ENCODE measurements at places on chromosomes 7 and 10.

DNA sequence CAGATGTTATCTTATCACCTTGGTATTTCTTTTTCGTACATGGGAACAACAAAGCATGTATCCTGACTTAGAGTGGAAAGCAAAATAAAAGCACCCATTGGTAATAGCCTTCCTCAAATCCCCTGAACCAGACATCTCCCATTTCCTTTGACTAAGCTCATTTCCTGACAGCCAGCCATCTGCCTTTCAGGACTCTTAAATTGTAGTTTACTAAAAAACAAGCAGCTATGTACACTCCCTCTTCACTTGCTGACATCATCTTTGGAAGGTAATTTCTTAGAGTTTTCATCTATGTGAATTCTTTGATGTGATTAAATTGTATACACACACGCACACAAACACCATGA is 40.7 kb downstream of the ARL4A start:
- no peak overlapping the region for H3K27ac ChIP-seq
- DNase-seq: peak; percentile 66
- H3K27me3 ChIP-seq: no peaks in the 10 kb centered on the region
- H3K4me1 ChIP-seq: peaks cover 5% of the 10 kb centered on the region
- no peak overlapping the region for H3K4me3 ChIP-seq
- no peaks in the 10 kb centered on the region for H3K36me3 ChIP-seq

- no peaks in the 10 kb centered on the region for H3K27me3 ChIP-seq
- DNase-seq: peak; percentile 88
- H3K4me3 ChIP-seq: no peak overlapping the region
- H3K27ac ChIP-seq: peak overlapping the region; percentile 60
- H3K4me1 ChIP-seq: peaks cover 20% of the 10 kb centered on the region
- no peaks in the 10 kb centered on the region for H3K36me3 ChIP-seq
These were observed 314.9 kb upstream of the AUTS2 start for GRCh38 chr7:69283421-69283820.

GRCh38 chr7:112510001-112510742 is 29.4 kb downstream of the LSMEM1 start:
- no peak overlapping the region for H3K27ac ChIP-seq
- DNase-seq: no peak
- H3K27me3 ChIP-seq: no peaks in the 10 kb centered on the region
- H3K36me3 ChIP-seq: no peaks in the 10 kb centered on the region
- no peak overlapping the region for H3K4me3 ChIP-seq

GRCh38 chr7:128790315-128791041 is 1.3 kb upstream of the CCDC136 start:
- no peak for DNase-seq
- H3K36me3 ChIP-seq: no peaks in the 10 kb centered on the region
- H3K4me1 ChIP-seq: peaks cover 22% of the 10 kb centered on the region

DNA sequence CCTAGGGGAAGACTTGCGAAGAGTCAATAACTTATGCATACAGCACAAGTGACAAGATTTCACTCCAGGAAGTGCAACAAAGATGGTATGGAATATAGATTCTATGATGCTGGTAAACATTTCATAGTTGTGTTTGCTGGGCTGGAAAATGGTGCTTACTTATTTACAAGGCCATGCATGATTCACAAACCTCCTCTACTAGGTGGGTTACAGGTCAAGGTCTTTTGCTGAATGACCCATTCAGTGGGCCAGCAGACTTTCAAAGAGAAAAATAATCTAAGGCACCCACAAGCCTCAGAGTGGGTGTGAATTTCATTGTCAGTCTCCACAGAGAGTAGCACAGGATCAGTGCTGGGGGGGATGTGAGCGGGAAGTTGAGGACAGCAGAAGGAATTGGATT is 378.5 kb downstream of the PLXNA4 start:
- DNase-seq: no peak
- H3K4me1 ChIP-seq: no peaks in the 10 kb centered on the region
- no peak overlapping the region for H3K27ac ChIP-seq
- no peak overlapping the region for H3K4me3 ChIP-seq

GRCh38 chr10:127874671-127875448 is 17.9 kb downstream of the CLRN3 start:
- no peak overlapping the region for H3K27ac ChIP-seq
- H3K36me3 ChIP-seq: no peaks in the 10 kb centered on the region
- no peaks in the 10 kb centered on the region for H3K27me3 ChIP-seq
- DNase-seq: no peak

- DNase-seq: peak; percentile 86
- H3K4me3 ChIP-seq: no peak overlapping the region
- H3K4me1 ChIP-seq: peaks cover 15% of the 10 kb centered on the region
- no peaks in the 10 kb centered on the region for H3K27me3 ChIP-seq
- peak overlapping the region; percentile 4 for H3K27ac ChIP-seq
These were observed 7.0 kb downstream of the AIMP2 start for GRCh38 chr7:6015917-6016652.

DNA sequence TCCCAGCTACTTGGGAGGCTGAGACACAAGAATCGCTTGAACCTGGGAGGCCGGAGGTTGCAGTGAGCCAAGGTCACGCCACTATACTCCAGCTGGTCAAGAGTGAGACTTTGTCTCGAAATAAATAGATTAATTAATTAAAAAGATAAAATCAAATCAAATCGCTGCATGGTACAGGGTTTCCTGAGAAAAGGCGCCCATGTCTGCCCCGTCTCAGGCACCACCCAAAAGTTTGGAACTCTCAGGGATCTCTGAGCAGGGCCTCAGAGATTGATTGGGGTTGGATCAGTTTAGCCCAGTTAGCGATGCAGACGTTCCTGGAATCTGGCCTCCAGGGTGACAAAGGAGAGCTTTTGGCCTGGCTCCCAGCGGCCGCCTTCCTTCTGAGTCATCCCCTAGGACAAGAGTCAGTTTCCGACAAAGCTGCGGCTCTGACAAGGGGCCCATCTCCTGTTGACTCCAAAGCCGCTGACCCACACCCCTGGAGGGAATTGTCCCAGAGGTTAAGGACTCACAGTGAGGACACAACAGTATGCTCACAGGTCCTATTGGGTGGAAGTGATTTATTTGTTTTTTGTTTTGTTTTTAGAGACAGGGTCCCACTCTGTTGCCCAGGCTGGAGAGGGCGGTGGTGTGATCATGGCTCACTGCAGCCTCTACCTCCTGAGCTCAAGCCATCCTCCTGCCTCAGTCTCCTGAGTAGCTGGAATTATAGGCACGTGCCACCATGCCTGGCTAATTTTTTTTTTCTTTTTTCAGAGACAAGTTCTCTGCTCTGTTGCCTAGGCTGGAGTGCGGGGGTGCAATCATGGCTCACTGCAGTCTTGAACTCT is 6.8 kb downstream of the ORAI2 start:
- peak; percentile 54 for DNase-seq
- H3K27me3 ChIP-seq: no peaks in the 10 kb centered on the region
- peaks cover 21% of the 10 kb centered on the region for H3K36me3 ChIP-seq
- H3K4me1 ChIP-seq: peaks cover 9% of the 10 kb centered on the region
- H3K4me3 ChIP-seq: no peak overlapping the region

DNA sequence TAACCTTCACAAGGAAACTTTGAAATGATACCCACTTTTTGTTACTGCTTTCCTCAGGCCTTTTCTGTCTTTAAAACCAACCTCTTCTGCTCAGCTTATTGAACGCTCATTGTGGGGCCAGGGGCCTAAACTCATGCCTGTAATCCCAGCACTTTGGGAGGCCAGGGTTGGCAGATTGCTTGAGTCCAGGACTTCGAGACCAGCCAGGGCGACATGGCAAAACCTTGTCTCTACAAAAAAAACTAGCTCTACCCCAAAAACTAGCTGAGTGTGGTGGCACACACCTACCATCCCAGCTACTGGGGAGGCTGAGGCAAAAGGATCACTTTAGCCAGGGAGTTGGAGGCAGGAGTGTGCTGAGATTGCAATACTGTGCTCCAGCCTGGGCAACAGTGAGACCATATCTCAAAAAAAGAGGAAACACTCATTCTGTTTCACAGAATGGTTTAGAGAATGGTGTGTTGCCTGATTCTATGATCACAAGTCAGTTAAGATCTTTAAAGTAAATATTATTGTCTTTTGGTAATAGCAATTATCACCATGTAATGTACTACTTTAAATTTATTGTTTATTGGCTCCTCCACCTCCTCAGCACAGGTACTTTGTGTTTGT is 51.1 kb downstream of the KCTD7 start:
- H3K4me1 ChIP-seq: peaks cover 14% of the 10 kb centered on the region
- peaks cover 4% of the 10 kb centered on the region for H3K36me3 ChIP-seq
- no peak overlapping the region for H3K4me3 ChIP-seq

GRCh38 chr7:81140775-81141174 is 221.9 kb upstream of the SEMA3C start:
- DNase-seq: no peak
- H3K4me1 ChIP-seq: peaks cover 7% of the 10 kb centered on the region
- no peaks in the 10 kb centered on the region for H3K36me3 ChIP-seq
- H3K27me3 ChIP-seq: no peaks in the 10 kb centered on the region

- H3K4me3 ChIP-seq: no peak overlapping the region
- no peak for DNase-seq
- H3K27me3 ChIP-seq: no peaks in the 10 kb centered on the region
- no peak overlapping the region for H3K27ac ChIP-seq
- peaks cover 10% of the 10 kb centered on the region for H3K36me3 ChIP-seq
These were observed 44.9 kb downstream of the MINDY3 start for GRCh38 chr10:15815242-15815885.

DNA sequence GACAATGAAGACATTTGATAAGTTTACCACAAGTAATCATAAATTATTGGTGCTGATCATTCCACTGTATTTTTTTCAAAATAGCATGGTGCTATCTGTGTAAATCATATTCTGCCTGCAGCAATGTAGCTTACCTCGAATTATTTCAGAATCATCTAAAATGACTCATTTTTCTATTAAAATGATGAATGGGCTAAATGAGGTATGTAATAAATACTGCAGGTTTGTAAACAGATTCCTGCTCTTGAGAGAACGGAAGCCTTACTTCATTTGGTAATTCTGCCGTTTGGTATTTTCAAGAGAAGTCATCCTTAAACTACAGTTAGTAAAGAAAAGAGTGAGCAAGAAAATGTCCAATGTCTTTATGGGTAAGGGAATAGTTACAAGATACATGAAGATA is 115.9 kb downstream of the CHCHD3 start:
- DNase-seq: no peak
- no peak overlapping the region for H3K4me3 ChIP-seq
- H3K36me3 ChIP-seq: no peaks in the 10 kb centered on the region
- H3K4me1 ChIP-seq: no peaks in the 10 kb centered on the region
- H3K27ac ChIP-seq: no peak overlapping the region

DNA sequence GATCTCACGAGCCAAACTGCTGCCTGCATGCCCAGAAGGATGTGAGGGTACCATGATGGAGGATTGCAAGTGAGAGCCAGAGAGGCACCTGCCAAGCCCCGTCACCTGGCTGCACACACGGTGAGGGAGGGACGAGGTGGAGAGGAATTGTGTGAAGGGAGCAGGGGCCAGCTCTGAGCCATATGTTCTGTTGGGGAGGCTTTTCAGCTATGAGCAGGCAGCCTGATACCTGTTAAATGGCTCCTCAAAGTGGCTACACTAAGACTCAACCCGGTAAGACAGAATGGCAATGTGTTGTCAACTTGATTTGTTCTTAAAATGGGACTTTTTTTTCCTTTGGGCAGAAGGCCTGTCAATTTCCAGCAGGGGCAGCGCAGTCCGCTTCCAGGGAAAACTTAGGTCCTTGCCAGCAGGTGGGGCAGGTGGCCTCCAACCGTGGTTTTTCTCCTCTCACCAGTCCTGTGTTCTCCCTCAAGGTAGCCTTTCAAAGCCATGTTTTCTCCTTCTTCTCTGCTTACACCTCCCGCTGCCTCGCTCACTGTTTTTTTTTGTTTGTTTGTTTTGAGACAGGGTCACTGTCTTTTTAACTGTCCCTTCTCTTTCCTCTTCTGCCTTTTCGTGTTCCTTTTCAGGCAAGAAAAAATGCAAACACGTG is 57.7 kb upstream of the ZNRF2 start:
- no peaks in the 10 kb centered on the region for H3K36me3 ChIP-seq
- no peaks in the 10 kb centered on the region for H3K27me3 ChIP-seq
- peaks cover 22% of the 10 kb centered on the region for H3K4me1 ChIP-seq

- no peak overlapping the region for H3K27ac ChIP-seq
- H3K4me3 ChIP-seq: no peak overlapping the region
- no peaks in the 10 kb centered on the region for H3K36me3 ChIP-seq
- no peak for DNase-seq
- no peaks in the 10 kb centered on the region for H3K27me3 ChIP-seq
These were observed 3.3 kb downstream of the PLEKHS1 start for GRCh38 chr10:113754768-113755167.

DNA sequence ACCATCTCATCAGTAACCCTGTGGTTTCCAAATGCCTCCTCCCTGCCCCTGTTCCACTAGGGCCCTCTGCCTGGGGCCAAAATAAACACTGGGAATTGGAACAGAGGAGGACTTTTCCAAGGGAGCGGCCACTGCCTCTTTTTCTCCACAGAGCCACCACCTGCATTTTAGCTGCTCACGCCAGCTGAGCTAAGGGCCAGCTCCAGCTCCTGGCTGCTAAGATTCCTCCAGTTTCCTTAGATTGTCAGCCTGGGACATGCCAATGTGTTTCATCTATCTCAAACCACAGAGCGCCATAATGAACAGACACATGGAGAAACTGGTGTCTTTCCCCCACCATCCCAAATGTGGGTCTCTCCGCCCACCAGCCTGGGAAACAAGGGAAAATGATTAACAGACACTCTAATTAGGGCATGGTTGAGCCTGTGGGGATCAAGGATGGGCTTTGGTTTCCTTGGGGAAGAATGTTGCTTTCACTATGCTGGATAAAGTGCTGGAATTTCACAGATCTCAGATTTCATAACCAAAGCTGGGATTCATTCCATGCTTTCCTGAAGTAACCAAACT is 52.2 kb downstream of the ASB13 start:
- no peak overlapping the region for H3K4me3 ChIP-seq
- H3K27me3 ChIP-seq: no peaks in the 10 kb centered on the region
- H3K27ac ChIP-seq: peak overlapping the region; percentile 85
- peaks cover 85% of the 10 kb centered on the region for H3K4me1 ChIP-seq
- H3K36me3 ChIP-seq: no peaks in the 10 kb centered on the region
- DNase-seq: peak; percentile 86

DNA sequence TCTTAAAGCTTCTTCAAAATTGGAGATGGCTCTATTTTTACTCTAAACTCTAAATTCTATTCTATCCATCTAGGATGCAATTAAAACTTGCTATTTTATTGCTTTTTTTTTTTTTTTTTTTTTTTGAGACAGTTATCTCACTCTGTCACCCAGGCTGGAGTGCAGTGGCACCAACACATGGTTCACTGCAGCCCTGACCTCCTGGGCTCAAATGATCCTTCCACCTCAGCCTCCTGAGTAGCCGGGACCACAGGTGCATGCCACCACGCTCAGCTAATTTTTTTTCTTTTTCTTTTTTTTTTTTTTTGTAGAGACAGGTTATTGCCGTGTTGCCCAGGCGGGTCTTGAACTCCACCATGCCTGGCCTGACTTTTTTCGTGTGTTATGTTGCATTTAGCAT is 41.2 kb downstream of the DNAJC1 start:
- H3K4me1 ChIP-seq: no peaks in the 10 kb centered on the region
- DNase-seq: no peak
- no peak overlapping the region for H3K27ac ChIP-seq
- no peak overlapping the region for H3K4me3 ChIP-seq

GRCh38 chr7:82384051-82384464 is 59.5 kb downstream of the CACNA2D1 start:
- no peaks in the 10 kb centered on the region for H3K4me1 ChIP-seq
- H3K4me3 ChIP-seq: no peak overlapping the region
- H3K27ac ChIP-seq: no peak overlapping the region
- DNase-seq: no peak
